ENCODE measurements at places on chromosomes 7 and 10.

DNA sequence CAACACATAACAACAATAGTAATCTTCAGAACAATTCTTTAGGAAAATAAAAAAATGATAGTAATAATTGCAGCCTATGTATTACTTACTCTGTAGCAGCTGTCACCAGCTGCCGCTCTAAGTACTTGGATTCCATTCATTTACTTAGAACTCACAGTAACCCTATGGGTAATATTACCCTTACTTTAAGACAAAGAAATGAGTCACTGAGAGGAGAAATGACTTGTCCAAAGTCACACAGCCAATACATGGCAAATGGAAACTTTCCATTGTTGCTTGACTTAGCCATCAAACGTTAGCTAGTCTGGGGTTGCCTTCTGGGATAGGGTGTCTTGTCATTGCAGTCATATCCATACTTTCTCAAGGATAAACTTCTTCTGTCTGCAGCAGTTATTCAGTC is 3.6 kb downstream of the CCNY start:
- DNase-seq = peak; percentile 12

GRCh38 chr7:13442226-13442625 is 547.2 kb downstream of the ETV1 start:
- DNase-seq = no peak

GRCh38 chr7:128829391-128830166 is 627 bp upstream of the FLNC start:
- DNase-seq = peak; percentile 51

- DNase-seq = peak; percentile 70
Observed at GRCh38 chr7:151057506-151057988, at the start of gene CDK5. Gene CDK5, minus strand, starts transcription at chr7:151057897. Its CDS starts 49 bp downstream, at chr7:151057848.

DNA sequence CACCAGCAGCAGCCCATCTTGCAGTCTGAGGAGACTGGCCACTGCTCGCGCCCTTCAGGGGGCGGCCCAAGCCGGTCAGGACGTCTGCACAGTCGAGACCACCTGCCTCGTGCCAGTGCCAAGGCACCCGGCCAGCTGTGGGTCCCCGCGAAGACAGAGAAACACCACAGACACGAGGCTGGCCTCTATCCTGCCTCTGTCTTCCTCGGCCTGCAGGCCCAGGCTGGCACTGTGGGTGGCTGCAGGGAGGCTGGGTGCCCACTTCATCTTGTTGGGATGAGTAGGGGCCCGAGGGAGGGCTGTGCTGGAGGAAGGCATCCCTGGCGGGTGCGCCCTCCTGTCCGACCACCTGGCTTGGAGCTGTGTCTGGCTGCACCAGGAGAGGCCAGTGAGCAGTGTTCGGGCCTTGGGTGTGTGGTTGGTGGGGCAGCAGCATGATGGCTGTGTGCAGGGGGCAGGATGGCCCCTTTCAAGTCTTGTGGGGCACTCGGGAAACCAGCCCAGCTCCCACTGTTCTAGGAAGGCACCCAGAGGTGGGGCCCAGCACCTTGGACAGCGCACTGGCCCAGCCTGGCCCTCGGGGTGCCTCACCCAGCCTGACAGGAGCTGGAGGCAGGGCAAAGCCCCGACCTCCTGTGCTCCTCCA is 7.3 kb downstream of the DPYSL4 start:
- DNase-seq = peak; percentile 52

DNA sequence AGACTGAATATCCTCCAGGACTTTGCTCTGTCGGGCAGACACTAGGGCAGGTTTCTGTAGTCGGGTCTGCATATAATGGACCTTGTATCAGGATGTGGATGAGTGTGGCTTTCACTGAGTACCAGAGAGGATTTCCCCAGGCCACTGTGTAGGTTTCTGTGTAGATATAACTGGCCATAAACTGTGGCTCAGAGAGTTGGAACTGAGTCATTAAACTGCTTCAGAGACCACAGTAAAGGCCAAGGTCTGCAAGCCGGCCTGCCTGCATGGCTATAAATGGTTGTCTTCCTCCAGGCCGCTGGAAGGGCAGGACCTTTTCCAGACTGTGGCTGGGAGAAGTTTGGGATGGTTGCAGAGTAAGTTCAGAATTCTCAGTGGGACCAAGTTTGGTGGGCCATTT is 16.9 kb downstream of the ZNF92 start:
- DNase-seq = no peak

GRCh38 chr10:25117757-25118156 is 57.0 kb upstream of the GPR158 start:
- no peak for DNase-seq

GRCh38 chr10:67609996-67610793 is 85.8 kb downstream of the CTNNA3 start:
- no peak for DNase-seq

GRCh38 chr10:10804061-10804460 is 213.6 kb upstream of the CELF2 start:
- DNase-seq = no peak

Measured in NB4 (cell line).